ENCODE measurements at places on chromosomes 5 and 9.

DNA sequence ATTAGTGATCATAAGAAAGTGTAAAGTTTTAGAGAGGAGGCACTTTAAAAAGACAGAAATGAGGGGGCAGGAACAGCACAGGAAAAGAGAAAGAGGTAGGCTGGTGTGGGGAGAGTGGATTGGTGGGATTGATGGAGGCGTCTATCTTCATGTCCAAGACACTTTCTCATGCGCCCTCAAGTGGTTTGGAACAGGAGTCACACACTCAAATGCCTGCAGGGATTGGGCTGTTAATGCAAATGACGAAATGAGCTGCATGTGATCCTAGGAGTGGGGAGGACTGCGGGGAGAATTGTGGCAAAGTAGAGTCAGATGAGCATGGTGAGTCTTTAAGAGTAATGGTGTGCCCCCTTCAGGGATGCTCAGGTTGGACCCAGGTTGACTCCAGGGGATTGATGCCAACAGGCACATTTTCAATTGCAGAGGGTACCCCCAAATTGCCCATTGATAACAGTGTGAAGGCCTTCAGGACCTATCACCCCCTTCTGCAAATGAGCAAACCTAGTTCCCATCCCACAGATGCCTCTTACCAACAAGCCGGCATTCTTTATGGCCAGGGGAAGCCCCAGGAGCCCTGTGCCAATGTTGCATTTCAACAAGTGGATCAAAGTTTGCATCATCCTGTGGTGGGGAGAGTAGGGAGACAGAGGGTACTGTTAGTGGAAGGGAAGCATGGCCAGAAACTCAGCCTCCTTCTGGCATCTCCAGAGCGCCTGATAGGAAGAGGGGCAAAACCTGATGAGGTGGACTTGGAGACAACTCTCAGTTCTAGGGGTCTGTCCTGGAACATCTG, 5.3 kb downstream of the SLC36A3 start:
- DNase-seq = peak; percentile 28

- no peak for DNase-seq
Measured at GRCh38 chr9:113701774-113702755, 174.0 kb upstream of the ZNF618 start.

- DNase-seq = no peak
Measured at GRCh38 chr9:73863924-73864323, 633.2 kb upstream of the RORB start.

DNA sequence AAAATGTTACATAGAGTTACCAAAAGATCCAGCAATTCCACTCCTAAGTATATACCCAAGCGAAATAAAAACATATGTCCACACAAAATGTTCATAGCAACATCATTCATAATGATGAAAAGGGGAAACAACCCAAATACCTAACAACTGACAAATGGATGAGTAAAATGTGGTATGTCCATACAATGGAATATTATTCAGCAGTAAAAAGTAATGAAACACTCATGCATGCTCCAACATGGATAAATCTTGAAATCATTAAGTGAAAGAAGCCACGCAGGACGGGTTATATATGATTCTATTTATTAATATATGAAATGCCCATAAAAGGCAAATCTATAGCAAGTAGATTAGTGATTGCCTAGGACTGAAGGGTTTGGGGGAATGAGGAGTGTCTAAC, 6.0 kb downstream of the DENND1A start:
- DNase-seq = no peak

- DNase-seq = no peak
Measured at GRCh38 chr5:176440927-176441706, 7.1 kb upstream of the FAF2 start.

DNA sequence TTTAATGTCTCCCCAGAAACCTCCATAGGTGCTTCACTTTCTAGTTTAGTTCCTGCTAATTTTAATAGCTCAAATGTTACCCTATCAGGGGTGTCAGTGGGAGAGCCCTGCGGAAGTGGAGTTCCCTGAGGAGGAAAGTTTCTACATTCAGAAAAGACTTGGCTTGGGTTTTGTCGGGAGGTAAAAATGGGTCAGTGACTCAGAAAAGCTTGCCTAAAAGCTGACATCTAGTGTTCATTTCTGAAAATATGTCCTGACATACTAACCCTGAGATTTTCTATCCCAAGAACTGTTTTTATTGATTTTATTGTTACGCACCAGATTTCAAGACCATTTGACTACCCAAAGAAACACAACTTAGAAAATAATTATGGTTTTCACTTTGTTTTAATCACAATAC, 40.9 kb upstream of the GLDC start:
- no peak for DNase-seq

- no peak for DNase-seq
Measured at GRCh38 chr5:120354126-120354525, 110.0 kb upstream of the PRR16 start.

DNA sequence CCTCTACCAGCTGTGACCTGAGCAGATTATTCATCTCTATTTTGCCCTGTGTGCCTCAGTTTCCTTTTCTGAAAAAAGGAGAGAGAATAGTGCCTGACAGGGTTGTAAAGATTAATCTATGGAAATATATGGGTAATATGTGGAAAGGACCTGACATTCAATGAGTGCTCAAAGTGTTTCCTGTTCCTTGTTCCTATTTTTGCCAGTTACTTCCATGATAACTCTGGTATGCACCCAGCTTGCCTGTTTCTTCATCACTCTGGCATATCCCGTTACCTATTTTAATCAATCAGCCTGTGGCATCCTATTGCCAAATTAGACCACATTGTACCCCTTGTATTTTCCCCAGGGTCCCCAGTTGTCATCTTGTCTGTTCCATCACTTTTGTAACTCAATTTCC, 3.6 kb upstream of the ARAP3 start:
- DNase-seq = no peak

Data from activated naive CD8-positive, alpha-beta T cell treated with anti-CD3 and anti-CD28 coated beads for 36 hours (primary cell).